ENCODE measurements at places on chromosomes 2 and 18. TPM values are rescaled to one million over a fixed set of nuclear protein-coding genes. Genes with fewer than 3 reads are reported as not detected.
A peak's percentile ranks its signal among the peaks of the same experiment; 100 is the strongest.

Gene IL36B
- not detected for total RNA-seq

Gene EXOC6B
- 6.6 TPM for total RNA-seq

Gene KCNK3
- total RNA-seq: 2.8 TPM

Gene MAPRE2
- total RNA-seq: 57.5 TPM

Gene ABI2
- total RNA-seq: 37.2 TPM

Gene HAAO
- not detected for total RNA-seq

DNA sequence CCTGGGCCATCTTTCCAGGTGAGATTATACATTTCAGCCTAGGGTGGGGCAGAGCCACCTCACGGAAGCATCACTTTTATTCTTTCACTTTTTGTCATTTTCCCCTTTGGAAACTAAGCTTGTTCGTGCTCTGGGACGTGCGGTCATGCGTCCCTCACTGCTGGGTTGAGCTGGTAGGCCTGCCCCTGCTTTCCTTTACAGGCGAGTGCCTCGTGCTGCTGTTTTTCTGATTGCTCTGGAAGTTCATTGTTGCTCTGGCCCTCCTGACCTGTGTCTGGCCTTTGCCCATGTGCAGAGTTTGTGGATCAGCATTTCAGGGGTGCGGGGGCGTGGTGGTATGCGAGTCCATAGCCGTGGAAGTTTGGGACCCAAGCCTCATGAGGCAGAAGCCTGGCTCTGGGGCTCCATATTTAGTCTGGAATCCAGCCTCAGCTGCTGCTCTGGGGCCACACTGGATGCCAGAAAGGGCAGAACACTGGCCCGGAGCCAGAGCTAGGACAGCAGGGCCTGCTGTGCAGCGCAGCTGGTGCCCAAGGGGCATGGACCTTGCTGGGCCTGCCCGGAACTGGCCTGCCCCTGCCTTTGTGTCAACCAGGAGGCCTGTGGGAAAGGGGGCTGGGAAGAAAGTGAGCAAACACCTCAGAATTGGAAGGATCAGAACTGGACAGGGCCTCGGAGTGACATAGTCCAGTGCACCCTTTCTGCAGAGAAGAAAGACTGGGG lies 51.1 kb downstream of the CTIF start:
- peak; percentile 22 for DNase-seq

GRCh38 chr2:199707593-199708185 lies 143.3 kb downstream of the FTCDNL1 start:
- no peak for DNase-seq

- no peak for DNase-seq
Measured at GRCh38 chr2:42319265-42319664, 41.8 kb downstream of the COX7A2L start.

GRCh38 chr2:68762665-68763064 lies 28.1 kb downstream of the ARHGAP25 start:
- no peak for DNase-seq

DNA sequence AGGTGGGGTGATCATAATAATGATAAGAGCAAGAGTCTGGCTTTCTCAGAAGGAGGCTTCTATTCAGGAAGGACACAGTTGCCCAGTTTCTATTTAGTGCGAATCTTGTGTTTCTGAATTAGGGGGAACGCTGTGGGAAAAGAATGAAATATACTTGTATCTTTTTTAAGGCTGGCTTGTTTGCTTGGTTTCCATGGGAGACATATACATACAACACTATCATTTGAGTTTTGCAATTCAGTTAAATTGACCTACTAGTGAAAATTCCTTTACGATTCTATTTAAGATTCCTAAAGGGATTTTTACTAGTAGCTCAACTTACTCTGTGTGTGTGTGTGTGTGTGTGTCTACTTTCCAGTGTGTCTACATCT lies 24.7 kb upstream of the ANKRD62 start:
- no peak for DNase-seq

DNA sequence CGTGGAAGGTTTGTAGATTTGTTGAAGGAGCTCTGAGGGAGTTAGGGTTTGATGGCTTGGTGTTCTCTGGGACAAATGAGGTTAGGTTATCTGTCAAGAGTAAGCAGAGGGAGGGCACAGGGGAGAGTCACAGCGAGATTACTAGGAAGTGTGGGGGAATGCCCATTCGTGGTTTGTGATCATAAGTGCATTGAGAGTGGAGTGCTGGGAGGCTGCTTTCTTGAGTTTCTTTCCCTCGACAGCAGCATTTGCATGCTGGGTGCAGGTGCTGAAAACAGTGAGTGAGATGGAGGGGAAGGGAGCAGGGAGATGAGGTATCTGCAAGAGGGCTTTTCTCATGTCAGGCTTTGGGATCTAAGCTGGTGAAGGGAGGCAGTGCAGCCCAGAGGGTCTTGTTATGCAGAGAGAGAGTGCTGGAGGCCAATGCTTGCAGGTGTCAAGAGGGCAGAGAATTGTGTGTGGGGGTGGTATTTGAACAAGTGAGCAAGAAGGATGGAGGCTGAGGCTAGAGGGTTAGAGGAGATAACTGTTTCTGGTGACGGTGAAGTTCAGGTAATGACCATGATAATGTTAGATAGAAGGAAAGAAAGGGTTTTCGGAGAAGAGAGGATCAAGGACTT lies 8.8 kb downstream of the RALB start:
- no peak for DNase-seq

DNA sequence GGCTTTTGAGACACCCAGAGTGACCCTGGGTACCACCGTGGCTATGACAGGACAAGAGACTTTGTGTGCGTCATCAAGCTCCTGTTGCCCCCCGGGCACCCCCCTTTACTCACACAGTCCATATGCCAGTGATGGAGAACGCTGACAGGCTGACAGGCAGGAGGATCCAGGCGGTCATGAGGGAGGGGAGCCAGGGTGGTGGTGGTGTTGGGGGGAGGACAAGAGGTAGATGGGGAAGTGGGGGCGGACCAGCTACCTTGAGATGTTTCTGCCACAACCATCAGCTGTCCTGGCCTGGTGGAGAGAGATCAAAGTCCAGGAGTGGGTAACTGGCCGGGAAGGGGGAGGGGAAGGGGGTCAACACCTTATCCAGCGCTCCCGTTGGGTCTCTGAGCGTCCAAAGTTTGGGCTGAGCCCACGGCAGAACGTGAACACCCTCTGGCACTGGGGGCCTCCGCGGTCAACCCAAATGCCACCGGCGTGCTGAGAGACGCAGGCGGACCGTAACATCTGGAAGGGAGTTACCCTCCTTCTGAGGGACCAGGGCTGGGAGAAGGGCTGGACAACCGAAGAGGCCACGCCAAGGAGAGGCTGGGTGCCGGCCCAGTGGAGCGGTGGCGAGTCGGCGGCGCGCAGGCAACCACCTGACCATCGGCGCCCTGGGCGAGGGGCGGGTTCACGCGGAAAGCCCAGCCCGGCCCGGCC lies 575 bp downstream of the TMEM150A start:
- peak; percentile 47 for DNase-seq

DNA sequence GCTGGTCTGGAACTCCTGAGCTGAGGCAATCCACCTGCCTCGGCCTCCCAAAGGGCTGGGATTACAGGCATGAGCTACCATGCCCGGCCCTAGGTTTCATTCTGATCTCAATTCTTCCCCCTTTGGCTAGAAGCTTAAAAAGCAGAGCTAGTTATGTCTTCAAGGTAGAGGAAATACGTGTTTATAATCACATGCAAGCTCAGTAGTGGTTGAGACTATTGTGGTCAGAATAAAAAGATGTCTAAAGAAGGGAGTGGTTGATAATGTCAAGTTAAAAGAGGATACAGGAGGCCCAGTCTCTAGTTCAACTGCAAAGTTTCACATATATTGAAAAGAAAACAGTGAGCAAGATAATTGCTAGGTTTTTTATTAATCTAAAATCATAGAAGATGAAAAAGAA lies 807.8 kb upstream of the ACVR2A start:
- no peak for DNase-seq

GRCh38 chr2:197274349-197274748 lies 36.2 kb downstream of the ANKRD44 start:
- DNase-seq: no peak

- DNase-seq: peak; percentile 47
Measured at GRCh38 chr2:17878281-17879136, at the start of gene KCNS3. Gene KCNS3 (plus strand): TSS chr2:17878667. CDS start chr2:17931009, 52,342 bp downstream.

- no peak for DNase-seq
Measured at GRCh38 chr2:128597121-128597762, 278.6 kb upstream of the HS6ST1 start.

DNA sequence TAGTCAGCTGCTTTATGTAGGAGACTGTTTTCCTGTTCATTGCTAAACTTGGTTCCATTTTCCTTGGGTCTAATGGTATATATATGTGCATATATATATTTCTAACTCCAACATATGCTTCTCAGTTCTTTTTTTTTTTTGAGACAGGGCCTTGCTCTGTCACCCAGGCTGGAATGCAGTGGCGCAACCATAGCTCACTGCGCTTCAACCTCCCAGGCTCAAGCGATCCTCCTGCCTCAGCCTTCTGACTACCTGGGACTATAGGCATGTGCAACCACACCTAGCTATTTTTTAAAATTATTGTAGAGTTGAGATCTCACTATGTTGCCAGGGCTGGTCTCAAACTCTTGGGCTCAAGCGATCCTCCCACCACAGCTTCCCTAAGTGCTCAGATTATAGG lies 22.1 kb downstream of the STPG4 start:
- DNase-seq: no peak

- DNase-seq: no peak
Measured at GRCh38 chr18:79614211-79614955, 65.2 kb upstream of the CTDP1 start.

DNA sequence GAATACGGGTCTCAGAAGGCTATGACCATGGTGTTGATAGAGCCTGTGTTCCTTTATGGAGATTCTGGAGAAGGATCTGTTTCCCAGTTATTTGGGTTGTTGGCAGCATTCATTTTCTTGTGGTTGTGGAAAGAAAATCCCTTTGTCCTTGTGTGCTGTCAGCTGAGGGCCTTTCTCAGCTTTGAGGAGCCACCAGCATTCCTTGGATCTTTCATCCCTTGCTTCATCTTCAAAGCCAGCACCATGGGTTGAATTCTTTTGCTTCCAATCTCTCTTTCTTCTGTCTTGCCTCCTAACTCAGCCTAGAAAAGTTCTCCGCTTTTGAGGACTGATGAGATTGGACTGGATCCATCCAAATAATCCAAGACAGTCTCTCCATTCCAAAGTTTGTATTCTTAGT lies 103.2 kb upstream of the MMADHC start:
- no peak for DNase-seq

- DNase-seq: peak; percentile 60
Measured at GRCh38 chr2:85524336-85524908, 14.5 kb upstream of the MAT2A start.

DNA sequence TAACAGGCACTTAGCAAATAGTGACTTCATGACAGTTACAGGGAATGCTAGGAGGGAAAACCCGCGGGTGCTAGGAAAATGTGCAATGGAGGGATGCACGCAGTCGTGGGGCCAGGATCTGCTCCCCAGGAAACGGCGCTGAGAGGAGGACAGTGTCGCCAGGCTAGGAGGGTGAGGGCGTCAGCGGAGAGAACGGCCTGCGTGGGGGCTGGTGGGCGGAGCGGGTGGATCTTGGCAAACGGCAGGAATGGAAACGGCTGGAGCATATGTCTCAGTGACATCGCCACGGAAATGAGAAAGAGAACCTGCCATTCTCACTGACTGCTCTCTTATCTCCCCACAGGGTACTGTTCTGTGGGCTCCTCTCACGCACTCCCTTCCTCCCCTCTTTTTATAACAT lies 478.5 kb upstream of the ID2 start:
- no peak for DNase-seq

- DNase-seq: peak; percentile 93
Measured at GRCh38 chr18:24530630-24531111, 70.2 kb downstream of the HRH4 start.

- no peak for DNase-seq
Measured at GRCh38 chr2:12809526-12809925, 92.8 kb downstream of the TRIB2 start.

DNA sequence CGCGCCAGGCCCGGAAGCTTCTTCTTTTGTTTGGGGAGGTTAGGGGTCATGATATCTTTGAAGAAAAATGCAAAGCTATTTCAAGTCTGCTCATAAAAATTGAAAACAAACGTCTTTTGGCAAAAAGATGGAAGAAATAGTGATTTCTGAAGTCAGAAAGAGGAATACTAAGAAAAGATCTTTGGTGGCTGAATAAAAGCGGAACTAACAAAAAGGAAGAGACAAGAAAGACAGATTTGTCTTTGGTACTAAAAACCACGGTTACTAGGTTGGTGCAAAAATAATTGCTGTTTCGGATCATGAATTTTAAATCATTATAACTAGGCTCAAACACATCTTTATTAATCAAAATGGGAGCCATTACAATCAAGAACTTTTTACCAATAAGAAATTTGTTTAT lies 164.6 kb upstream of the TRIB2 start:
- DNase-seq: no peak

GRCh38 chr2:72993147-72993932 lies 76.0 kb downstream of the EMX1 start:
- peak; percentile 22 for DNase-seq

GRCh38 chr2:69816923-69817542 lies 12.4 kb upstream of the GMCL1 start:
- peak; percentile 77 for DNase-seq

DNA sequence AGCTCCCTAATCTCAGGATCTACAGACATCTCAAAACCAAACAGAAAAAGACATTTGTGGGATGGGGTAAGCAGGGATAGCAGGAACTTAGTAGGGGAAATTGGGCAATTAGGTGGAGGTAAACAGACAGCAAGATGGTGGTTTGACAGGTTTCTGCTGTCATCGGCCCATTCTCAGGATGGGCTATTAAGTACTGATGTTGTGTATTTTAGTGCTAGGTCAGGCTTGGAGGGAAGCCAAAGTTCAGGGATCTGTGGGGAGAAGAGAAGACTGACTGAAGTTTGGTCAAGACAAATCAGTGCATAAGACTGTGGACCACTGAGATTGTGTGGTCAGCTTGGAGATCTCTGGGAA lies 96.8 kb upstream of the THUMPD2 start:
- peak; percentile 26 for DNase-seq

- DNase-seq: no peak
Measured at GRCh38 chr2:10778724-10779115, 33.9 kb downstream of the PDIA6 start.

- peak; percentile 50 for DNase-seq
Measured at GRCh38 chr18:49788327-49788898, 24.9 kb downstream of the ACAA2 start.

- DNase-seq: no peak
Measured at GRCh38 chr2:217362286-217362685, 502.4 kb upstream of the TNP1 start.

DNA sequence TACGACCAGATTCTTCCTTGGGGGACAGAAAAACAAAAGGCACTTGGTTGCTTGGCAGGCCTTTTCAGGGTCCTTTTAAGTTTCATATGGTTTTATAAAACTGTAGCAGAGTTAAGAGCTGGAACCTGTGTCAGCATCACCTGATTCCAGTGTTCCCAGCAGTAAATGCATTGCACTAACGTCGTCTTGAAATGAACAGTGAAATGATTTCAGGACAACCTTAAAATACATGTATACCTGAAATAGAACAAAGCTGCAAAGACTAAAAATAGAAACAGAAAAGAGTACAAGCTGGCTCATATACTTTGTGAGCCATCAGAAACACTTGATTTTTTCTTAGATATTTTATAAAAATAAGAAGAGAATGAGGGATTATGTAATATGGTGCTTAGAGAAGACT lies 51.9 kb downstream of the ACSL3 start:
- DNase-seq: no peak

Measured in M059J (cell line).